ENCODE measurements at places on chromosomes 3 and 15.

DNA sequence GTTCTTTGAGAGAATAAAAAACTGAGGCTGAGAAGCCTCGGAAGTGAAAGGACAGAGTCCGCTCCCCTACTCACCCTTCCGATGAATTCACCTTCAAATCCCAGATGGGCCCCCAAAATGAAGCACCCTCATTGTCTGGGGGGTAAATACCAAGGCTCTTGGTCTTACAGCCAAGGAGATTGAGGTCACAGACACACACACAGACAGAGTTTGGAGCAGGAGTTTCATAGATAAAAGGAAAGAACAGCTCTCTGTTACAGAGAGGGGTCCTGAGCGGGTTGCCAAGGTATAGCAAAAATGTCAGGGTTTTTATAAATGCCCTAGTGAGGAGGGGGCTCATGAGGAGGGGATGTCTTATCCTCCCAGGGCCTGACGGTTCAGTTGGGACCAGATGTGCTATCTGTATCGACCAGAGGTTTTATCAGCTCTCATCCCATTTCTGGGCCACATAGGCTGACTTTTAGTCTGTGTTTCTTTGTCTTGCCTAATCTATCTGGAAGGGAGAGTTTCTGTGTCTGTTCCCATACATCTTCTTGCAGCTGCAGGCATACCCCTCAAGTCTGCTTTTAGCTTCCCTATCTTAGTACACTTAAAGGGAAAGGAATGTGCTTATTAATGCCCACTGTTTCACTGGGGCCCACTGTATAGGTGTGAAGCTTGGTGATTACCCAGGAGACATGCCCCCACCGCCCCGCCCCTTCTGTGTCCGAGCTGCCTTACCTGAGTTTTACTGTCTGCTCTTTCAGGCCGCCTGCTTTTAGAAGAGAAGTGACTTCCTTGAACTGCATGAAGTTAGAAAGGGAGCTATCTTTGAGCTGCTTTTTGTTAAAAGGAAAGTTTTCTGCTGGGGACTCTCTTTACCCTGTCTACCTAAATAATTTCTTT lies 66.8 kb upstream of the ATP11B start:
- DNase-seq: no peak

DNA sequence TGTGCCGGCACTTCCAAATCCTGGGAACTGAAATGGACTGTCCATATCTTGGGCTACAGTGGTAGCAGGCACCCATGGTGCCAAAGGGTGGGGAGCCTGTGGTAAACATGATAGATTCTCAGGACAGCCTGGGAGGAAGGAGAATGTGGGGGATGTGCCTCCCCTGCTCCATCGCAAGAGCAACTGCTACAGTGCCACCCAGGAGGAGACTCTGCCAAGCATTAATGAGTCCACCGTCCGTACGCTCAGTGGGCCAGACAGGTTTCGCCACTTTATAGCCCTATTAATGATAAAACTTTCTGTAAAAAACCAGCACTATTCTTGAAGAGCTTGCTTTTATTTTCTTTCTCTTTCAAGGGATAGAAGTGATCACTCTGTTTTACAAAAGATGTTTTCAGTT lies 75.2 kb downstream of the FMN1 start:
- DNase-seq: no peak

DNA sequence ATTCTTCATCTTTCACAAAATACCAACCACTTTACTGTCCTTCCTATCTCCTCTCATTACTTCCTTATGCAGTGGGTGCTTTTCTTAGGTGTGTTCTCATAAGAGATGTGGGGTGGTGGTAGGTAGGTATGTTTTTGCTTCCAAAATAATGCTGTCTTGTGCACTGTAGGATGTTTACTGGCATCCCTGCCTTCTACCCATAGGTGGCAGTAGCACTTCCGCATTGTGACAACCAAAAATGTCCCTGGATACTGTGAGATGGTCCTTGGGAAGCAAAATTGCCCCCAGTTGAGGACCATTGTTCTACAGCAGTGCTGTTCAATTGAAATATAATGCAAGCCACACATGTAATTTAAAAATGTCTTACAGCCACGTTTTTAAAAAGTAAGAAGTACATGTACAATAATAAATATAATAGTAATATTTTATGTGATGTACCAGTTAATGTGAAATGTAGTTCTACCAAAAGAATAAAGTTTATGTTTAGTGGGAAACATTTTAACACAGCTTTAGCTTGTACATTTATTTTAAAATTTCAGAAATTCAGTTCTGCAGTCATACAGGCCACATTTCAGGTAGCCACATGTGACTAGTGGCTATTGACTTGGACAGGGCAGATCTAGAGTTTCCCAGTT lies 75.2 kb downstream of the NEO1 start:
- DNase-seq: no peak

- DNase-seq: no peak
Observed at GRCh38 chr3:121794264-121794983, 40.4 kb downstream of the IQCB1 start.

GRCh38 chr3:168049367-168049974 lies 46.3 kb downstream of the GOLIM4 start:
- DNase-seq: no peak

DNA sequence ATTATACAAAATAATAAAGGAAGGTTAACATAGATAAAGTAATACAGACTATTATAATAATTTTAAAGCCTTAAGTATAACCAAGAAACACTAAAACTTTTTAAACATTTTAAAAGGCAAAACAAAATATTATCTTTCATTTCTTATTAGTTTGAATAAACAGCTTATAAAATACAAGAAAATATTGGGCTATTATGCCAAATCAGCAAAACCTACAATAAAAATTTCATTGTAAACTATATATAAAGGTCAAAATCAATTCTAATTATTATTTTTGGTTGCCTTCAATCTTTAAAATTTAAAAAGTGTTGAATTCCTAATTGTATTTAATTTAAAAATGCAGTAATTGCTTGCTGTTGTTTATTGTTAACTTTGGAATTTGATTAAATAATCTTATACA lies 430.0 kb downstream of the ROBO1 start:
- DNase-seq: no peak

- DNase-seq: no peak
Observed at GRCh38 chr15:55457401-55458022, 49.2 kb downstream of the PIERCE2 start.

GRCh38 chr15:34795267-34796081 lies at the start of gene ACTC1:
Gene ACTC1, minus strand, starts transcription at chr15:34795549. Its CDS starts 741 bp downstream, at chr15:34794808.
- DNase-seq: no peak

DNA sequence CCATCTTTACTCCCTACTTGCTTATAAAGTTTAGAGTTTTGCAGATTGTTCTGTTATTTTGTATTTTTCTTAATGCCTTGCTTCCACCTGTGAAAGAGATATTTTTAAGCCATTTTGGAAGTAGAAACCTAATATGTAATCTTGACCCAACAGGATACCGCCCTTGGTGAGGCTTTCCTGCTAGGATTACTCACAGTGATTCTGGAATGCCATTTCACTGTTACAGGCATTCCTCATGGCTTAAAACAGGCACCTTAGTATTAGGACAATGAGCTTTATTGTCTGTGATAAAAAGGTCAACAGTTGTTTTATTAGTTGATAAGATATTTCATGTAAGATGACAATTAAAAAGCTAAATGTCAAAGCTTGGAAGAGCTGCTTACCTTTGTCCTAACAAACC lies 58.2 kb downstream of the PHLDB2 start:
- DNase-seq: no peak

GRCh38 chr3:4845882-4846281 lies 133.4 kb upstream of the BHLHE40 start:
- DNase-seq: no peak

DNA sequence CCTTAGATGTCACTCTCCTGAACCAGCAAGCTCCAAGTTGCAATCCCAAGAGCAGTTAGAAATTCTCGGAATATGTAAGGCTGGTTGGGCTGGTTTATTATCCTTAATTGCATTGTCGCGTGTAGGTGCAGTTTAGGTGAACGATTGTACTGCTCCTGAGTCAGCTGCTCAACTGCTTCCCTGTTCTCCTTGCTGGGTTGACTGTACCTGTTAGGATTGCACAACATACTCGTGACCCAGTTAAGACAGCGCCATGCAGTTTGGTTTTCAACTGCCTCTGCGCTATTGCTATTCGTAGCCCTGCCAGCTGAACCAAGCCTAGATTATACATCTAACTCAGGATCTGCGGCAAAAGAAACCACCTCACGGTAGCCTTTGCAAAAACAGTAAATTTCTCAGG lies 41.0 kb downstream of the BCL2L10 start:
- no peak for DNase-seq

- no peak for DNase-seq
Observed at GRCh38 chr3:173266441-173266840, 125.4 kb upstream of the SPATA16 start.

GRCh38 chr15:71052356-71052755 lies 62.9 kb upstream of the THSD4 start:
- DNase-seq: no peak

- DNase-seq: no peak
Observed at GRCh38 chr3:111070772-111071256, 802 bp upstream of the NECTIN3 start.

DNA sequence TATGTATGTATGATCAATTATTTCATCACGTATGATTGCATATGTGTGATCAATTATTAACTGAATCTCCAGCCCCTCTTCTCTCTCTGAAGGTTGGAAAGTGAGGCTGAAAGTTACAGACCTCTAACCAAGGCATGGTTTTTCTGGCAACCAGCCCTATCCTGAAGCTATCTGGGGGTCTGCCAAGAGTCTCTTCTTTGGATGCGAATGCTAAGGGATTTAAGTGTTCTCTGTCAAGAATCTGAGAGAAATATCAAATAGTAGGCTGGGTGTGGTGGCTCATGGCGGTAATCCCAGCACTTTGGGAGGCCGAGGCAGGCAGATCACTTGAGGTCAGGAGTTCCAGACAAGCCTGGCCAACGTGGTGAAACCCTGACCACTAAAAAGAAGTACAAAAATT lies 8.1 kb downstream of the NKTR start:
- no peak for DNase-seq

GRCh38 chr15:51841406-51842040 lies 12.1 kb downstream of the TMOD3 start:
- DNase-seq: no peak

DNA sequence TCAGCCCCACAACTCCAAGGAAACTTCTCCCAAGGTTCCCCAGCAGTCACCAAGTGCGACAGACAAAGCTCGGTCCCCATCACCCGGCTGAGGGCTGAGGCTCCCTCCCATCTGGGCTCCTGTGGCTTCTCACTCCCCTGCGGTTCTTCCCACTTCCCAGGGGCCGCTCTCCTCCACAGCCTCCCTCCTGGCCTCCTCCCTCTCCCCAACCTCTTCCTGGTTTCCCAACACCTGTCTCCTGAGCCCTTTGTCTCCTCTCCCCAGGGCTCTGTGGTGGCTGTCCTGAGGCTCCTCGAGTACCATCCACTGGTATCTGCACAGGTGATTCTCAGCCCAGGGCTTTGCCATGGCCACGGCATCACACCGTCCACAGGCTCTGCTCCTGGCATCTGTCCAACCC lies 113.2 kb upstream of the NSMCE3 start:
- no peak for DNase-seq

GRCh38 chr3:183148056-183148455 lies 14.5 kb downstream of the LAMP3 start:
- no peak for DNase-seq

DNA sequence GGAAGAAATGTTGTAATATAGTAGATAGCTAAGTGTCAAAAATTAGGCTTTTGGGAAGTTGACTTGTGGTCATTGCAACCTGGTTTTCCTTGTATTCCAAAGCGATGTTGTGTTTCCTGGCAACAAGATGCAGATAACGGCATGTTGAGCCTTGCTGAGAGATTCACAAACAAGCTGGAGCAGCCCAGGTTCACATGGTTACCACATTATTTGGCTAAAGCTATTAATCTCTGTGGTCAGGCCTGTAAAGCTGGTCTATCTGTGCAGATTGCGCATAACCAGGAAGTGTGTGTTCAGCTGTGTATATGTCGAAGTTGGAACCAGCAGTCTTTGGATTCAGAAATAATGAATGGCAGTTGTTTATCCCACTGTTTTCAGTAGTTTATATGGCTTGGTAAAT lies 6.6 kb downstream of the TIPARP start:
- no peak for DNase-seq

GRCh38 chr3:78867409-78868372 lies 900.1 kb downstream of the ROBO1 start:
- DNase-seq: no peak
